ENCODE measurements at places on chromosomes 11 and 22. TPM values are rescaled to one million over a fixed set of nuclear protein-coding genes. Genes with fewer than 3 reads are reported as not detected.

The BCO2 gene
- 8.1 TPM for polyA plus RNA-seq

The PHLDA2 gene
- polyA plus RNA-seq = not detected

The NELL1 gene
- polyA plus RNA-seq = 2.6 TPM

The APOA4 gene
- polyA plus RNA-seq = not detected

All from left kidney (tissue), 8 donors.